ENCODE measurements at places on chromosomes 13 and 19.

DNA sequence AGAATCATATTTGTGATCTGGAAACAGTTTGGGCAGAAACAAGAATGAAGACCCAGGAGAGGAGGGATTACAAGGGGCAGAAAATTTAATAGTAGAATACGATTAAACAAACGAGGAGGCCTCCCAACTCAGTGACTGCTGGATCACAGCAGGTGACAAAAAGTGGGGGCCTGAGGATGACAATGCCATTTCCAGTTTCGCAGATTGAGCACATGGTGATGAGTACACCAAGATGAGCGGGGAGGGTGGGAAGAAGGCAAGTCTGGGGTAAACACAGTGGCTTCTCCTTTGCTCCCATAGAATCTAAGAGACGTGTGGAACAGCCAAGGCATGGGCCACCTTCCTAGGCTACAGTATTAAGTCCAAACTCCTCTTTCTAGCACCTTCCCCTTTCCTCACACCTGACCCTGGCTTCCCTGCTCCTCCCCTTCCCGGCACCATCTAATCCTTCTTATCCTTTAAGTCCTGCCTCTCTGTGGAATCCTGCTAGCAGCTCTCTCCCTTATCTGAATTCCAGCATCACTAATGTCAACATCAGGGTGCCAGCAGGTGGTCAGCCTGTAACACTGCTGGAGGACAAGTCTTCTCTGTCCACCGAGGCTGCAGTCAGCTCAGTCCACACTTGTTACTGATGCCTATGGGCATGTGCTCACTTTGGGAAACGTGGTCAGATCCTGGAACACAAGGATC lies 13.5 kb downstream of the ATP7B start:
- no peaks in the 10 kb centered on the region for H3K27me3 ChIP-seq
- no peak for DNase-seq
- no peak overlapping the region for H3K4me3 ChIP-seq
- H3K4me1 ChIP-seq = no peaks in the 10 kb centered on the region
- H3K36me3 ChIP-seq = no peaks in the 10 kb centered on the region

DNA sequence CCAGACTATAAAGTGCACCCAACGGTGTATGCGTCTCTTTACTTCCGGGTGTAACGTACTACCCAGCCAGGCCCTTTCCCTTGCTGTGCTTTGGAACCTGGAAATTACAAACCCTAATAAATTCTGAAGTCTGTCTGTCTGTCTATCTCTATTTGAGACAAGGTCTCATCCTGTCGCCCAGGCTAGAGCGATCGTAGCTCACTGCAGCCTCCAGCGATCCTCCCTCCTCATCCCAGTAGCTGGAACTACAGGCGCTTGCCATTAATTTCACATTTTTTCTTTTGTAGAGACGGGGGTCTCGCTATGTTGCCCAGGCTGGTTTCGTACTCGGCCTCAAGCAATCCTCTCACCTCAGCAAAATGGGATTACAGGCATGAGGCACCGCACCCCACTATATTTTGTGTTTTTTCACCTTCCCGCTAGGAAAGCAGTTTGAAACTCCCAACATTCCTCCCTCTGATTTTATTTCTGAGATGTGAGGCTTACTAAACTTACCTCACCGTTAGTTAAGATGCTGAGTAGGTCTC lies 469 bp upstream of the RNF6 start:
- H3K27ac ChIP-seq = peak overlapping the region; percentile 100
- DNase-seq = no peak
- peak overlapping the region; percentile 91 for H3K4me3 ChIP-seq
- H3K36me3 ChIP-seq = peaks cover 12% of the 10 kb centered on the region
- H3K4me1 ChIP-seq = peaks cover 27% of the 10 kb centered on the region

- H3K27me3 ChIP-seq = peaks cover 5% of the 10 kb centered on the region
- DNase-seq = no peak
- peaks cover 2% of the 10 kb centered on the region for H3K4me1 ChIP-seq
- H3K4me3 ChIP-seq = no peak overlapping the region
- no peaks in the 10 kb centered on the region for H3K36me3 ChIP-seq
These were observed 23.6 kb downstream of the ZNF541 start for GRCh38 chr19:47549261-47549862.

DNA sequence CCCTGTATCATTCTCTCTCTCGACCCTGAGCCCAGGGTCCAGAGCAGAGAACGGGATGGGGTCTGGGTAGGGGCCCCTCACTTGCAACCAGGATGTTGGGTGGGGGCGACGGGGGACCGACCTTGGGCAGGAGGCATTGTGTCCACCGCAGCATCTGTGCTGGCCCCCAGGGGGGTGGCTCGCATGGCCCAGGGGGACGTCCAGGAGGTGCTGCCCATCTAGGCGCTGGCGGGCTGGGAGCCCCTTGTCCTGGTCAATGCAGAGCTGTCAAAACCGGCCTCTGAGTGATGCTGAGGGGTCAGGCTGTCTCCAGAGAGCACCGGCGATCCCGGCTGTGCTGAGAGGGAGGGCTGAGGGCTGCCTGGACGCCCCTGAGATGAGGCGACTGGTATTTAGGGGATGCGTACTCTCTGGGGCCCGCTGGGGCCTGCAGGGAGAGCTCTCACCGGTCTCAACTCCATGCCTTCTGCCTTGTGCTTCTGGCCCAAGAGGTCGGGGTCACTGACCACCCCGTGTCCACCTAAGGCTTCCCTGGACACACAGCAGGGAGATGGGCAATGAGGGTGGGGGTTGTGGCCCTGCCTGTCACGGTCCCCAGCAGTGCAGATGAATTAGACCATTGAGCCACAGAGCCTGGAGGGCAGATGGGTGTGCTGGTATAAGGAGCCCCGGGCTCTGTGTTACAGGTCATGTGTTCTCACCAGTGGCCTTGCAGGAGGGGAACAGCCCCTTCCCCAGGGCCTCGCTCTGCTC lies 8.6 kb downstream of the RPS9 start:
- DNase-seq = no peak
- H3K27me3 ChIP-seq = no peaks in the 10 kb centered on the region
- no peak overlapping the region for H3K4me3 ChIP-seq
- H3K27ac ChIP-seq = peak overlapping the region; percentile 85
- peaks cover 67% of the 10 kb centered on the region for H3K36me3 ChIP-seq

GRCh38 chr13:111115965-111116521 lies 933 bp downstream of the ARHGEF7 start:
- H3K4me1 ChIP-seq = peaks cover 11% of the 10 kb centered on the region
- H3K36me3 ChIP-seq = no peaks in the 10 kb centered on the region
- peak overlapping the region; percentile 69 for H3K4me3 ChIP-seq
- no peak for DNase-seq
- peaks cover 58% of the 10 kb centered on the region for H3K27me3 ChIP-seq
- no peak overlapping the region for H3K27ac ChIP-seq
